ENCODE measurements at places on chromosomes 12 and 14. TPM values are rescaled to one million over a fixed set of nuclear protein-coding genes. Genes with fewer than 3 reads are reported as not detected.
A peak's percentile ranks its signal among the peaks of the same experiment; 100 is the strongest.

- DNase-seq = no peak
Measured at GRCh38 chr12:112680993-112681392, 110.6 kb upstream of the RPH3A start.

DNA sequence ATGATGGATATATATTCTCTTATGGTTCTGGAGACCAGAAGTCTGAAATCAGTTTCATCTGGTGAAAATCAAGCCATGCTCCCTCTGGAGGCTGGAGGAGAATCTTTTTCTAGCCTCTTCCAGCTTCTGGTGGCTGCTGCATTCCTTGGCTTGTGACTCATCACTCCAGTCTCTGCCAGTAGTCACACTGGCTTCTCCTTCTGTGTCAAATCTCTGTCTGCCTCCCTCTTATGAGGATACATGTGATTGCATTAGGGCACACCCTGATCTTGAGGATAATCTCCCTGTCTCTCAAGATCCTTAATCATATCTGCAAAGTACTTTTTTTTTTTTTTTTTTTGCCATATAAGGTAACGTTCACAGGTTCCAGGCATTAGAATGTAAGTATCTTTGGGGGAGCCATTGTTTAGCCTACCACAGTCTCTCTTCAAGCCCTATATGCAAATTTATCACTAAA is 17.7 kb downstream of the DNAL1 start:
- DNase-seq = peak; percentile 60

GRCh38 chr12:29616664-29617406 is 119.3 kb upstream of the OVCH1 start:
- DNase-seq = no peak

DNA sequence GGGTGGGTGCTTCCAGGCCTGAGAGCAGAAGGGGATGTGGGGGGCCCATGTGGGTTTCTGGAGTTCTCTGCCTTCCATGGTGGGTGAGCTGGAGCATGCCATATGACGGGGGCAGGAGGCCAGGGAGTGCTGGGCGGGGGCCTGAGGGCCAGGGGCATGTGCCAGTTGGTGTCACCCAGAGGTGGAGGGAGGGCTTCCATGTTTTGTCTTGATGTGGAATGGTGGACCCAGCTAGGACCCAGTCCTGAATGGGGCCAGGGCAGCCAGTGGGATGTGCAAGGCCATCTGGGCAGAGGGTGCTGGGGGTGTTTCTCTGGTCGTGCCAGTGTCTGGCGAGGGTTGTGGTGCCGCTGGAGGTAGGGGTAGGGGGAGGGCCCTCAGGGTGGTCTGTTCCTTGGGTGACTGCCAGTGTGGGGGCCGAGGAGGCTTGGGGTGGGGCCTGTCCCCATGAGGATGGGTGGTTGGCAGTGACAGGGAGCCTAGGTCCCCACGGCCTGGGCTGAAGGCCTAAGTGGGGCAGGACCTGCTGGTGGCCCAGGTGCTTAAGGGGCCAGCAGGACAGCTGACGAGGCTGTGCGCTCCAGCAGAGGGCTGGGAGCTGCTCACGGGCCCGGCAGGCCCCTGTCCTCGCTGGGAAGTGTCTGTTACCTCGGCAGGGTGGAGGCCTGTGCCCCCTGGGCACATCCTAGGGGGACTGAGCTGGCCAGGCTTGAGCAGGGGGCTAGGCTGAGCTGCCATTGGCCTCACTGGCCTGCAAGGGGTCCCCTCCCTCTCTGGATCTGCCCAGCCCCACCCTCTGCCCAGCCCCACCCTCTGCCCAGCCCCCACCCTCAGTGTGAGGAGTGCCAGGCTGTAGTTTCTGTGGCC is 26.8 kb downstream of the CEP170B start:
- no peak for DNase-seq

Gene GZMH
- total RNA-seq = not detected
